ENCODE measurements at places on chromosomes 5 and 9.

- DNase-seq, result no peak
Measured at GRCh38 chr5:146647656-146648199, 131.7 kb upstream of the GPR151 start.

GRCh38 chr5:141945511-141946051, 12.4 kb downstream of the PCDH12 start:
- no peak for DNase-seq

GRCh38 chr5:9354336-9355081, 191.4 kb downstream of the SEMA5A start:
- no peak for DNase-seq

DNA sequence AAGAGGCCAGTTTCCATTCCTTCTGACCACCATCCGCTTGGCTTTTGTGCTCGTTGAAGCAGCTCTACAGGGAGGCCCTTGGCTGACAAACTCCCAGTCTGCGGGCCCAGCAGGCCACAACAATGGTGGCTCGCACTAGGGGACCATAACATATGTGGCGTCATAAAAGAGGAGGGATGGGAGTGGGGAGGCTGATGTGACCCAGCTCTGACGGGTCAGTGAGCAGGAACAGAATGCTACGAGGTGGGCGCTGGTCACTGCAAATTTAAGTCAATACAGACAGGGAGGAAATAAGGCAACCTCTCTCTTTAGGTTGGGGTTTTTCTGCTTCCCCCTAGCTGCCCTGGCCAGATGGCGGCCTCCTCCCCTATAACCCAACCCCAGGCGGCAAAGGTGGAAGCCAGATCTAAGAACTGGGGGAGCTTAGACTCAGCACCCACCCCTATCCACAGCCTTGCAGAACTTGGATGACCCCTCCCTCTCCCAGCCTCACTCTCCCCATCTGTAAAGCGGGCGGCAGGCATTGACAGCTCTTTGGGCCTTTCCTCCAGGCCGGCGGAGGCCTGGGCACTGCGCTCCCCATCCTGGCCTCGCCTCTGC, 778 bp downstream of the FRRS1L start:
- DNase-seq, result no peak

DNA sequence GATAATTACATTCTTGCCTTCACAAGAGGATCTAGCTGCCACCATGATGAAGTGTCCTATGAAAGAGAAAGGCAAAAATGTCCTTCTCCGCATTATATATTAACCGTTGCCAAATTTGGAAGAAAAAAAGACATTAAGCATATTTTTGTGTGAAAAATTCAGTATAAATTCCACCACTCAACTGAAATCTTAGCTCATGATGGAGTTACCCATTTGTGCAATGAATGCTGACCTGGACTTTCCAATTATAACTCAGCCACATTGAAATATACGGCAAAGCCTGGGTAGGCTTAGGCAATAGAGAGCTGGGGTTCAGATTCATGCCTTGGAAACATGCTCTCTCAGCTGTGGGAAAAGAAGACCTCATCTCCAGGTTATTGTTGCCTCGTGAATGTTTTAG, 71.3 kb upstream of the VCAN start:
- no peak for DNase-seq

- no peak for DNase-seq
Measured at GRCh38 chr9:134622896-134623257, 18.7 kb upstream of the COL5A1 start.

DNA sequence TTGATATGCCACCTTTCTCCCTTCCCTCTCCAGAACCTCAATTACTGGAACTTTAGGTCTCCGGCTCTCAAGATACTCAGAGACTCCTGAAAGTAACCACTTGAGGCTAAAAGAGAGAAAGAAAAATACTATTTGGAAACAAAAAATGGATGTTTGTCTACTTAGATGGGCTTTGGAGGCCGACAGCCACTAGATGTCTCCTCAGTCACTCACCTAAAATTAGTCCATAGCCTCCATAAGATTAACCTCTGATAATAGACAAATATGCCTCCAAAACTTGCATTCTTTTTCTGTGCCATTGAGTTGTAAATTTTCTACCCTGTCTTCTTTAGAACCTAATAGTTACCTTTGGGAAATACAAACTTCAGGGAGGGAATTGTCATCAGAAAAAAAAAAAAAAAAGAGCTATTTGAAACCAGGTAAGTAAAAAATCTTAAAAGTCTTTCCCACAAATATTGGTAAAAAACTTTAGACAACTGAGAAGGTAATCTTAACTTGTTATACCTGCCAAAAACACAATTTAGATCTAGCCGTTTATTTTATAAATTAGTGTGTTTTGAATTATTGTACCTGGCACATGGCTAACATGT, 11.2 kb upstream of the PCDH1 start:
- no peak for DNase-seq

DNA sequence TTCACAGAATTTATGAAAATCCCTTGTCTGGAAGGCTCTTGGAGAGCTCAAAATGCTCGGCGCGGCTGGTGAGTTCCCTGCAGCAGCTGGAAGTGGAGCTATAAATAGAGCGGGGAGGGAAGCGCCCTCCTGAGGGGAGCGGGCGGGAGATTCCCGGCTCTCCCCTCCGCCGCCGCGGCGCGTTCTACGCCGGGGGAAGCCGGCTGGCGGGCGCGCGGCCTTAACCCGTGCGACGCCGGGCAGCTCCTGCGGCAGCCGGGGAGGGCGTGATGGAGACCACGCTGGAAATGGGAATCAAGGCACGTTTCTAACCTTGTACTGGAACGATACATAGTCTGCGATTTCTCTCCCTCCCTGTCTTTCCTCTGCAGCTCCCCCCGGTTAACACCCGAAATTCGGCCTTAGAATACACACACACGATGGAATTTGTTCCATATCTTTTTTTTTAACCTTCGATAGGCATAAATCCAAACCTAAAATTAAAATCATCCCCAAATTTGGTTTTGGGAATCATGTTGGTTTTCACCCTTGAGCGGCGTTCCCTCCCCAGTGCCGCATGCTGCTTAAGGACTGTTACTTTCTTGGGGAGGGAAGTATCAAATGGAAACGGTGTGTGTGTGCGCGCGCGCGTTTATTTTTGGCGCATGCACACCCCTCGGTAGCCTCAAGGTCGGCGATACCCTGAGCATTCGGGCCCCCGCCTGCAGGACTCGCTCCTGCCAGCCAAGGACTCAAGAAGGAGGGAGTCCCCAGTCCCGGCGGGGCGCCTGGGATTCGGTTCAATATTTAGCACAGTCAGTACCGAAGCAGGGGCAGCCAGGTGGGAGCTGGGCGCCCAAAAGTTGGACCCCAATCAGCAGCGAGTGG, 306.3 kb upstream of the KCNN2 start:
- DNase-seq, result no peak

- no peak for DNase-seq
Measured at GRCh38 chr9:10062629-10063395, 550.0 kb downstream of the PTPRD start.

DNA sequence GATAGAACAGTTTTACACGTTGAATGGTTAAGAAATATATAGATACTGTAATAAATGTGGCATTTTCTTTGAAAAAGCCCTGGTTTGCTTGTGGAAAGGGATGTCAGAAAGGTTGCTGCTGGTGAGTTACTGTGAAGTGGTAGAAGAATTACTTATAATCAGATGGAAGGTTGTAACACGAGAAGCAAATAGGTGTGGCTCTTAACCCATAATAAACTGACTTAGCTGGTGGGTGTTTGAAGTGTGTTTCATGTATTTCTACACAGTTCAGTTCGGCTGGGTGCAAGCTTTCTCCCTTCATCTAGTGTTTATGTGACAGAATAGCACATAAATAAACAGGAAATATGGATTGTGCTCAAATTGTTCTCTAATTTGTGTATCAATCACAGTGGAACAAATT, 5.5 kb downstream of the CNOT6 start:
- no peak for DNase-seq

DNA sequence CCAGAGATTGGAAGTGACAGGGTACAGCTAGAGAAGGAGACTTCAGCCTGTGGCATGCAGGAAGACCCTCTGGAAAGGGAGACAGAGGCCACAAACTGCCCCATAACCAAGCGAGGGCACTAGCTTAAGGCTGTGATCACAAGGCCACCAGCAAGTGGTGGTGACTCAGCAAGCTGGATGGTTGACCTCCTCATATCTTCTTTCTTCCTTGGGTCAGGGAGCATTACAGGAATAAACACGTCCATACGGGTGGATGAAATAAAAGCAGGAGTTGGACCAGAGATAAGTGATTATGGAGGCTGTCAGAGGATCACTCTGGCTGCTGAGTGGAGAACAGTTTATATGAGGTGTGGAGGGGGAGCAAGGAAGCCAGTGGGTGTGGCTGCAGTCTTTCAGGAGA, 234.6 kb upstream of the TAS2R1 start:
- no peak for DNase-seq

- DNase-seq, result no peak
Measured at GRCh38 chr9:6408320-6408719, 4.7 kb upstream of the UHRF2 start.

DNA sequence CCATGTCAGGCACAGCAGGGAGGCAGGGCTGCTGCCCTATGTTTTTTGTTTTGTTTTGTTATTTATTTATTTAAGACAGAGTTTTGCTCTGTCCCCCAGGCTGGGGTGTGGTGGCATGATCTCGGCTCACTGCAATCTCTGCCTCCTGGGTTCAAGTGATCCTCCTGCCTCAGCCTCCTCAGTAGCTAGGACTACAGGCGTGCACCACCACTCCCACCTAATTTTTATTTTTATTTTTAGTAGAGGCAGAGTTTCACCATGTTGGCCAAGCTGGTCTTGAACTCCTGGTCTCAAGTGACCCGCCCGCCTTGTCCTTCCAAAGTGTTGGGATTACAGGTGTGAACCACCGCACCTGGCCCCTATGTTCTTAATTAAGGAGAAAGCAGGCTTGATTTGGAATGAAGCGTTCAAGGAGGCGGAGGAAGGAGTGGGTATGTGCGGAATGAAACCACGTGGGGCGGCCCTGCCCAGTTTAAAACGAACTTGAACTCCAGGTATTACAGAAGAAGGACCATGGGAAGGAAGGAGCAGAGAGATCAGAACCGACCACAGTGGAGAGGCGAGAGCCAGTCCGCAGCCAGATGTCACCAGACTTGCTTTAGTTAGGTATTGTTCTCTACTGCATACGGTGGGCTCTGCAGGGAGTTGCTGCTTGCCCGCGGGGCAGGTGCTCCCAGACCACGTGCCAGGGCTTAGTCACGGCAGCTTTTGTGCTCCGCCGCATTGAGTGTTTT, 34.9 kb upstream of the EPB41L4B start:
- DNase-seq, result no peak

DNA sequence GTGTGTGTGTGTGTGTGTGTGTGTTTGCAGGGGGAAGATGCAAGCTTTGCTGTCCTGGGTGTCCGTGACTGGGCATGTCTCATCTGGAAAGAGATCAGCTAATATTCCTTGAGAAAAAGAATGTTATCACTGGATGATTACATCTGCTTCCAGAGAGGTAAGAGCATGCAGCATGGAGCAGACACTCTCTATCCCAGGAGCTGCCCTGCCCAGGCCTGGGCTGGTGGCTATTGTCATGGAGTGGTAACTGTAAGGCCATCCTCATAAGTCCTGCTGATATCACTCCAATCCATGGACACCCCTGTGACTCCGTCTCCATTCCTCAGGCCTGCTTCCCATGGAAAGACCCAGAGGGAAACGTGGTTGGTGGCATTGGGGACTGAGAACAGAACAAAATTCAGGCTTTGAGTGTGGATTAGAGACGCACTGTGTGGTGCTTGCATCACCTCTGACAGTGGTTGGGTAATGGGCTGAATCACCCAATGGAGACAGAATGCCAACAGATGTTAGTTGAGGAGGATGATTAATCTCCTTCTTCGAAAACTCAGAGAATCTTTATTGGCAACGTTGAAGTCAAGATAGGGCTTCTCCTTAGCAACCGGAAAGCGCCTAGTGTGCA, 52.0 kb upstream of the KCNIP1 start:
- DNase-seq, result no peak

GRCh38 chr5:137303509-137303908, 195.6 kb downstream of the SPOCK1 start:
- DNase-seq, result no peak

DNA sequence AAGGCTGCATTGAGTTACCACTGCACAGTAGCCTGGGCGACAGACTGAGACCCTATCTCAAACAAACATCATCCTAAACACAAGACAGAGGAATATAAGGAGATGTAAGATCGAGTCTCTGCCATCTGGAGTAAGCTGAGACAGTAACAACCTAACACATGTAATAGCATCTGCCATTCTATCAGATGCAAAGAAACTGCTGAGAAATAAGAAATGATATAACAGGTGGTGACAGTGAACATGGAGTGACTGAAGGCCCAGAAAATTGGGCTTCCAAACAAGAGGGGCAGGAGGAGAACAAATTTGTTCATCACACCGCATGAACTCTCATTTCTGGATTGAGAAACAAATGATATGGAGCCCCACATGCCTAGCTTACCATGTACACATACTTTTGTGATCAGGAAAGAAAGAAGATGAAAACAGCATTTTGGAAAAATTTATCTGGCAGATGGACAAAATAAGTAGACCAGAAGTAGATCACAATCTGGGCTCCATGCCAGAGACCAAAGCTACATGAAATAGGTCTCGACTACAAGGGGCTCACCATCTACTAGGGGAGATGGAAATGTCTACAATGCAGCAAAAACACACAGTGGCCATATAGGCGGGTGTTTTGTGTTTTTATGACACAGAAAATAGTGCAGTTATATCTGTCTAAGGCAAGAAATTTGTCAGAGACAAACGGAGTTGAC, 45.5 kb downstream of the ECPAS start:
- DNase-seq, result no peak

DNA sequence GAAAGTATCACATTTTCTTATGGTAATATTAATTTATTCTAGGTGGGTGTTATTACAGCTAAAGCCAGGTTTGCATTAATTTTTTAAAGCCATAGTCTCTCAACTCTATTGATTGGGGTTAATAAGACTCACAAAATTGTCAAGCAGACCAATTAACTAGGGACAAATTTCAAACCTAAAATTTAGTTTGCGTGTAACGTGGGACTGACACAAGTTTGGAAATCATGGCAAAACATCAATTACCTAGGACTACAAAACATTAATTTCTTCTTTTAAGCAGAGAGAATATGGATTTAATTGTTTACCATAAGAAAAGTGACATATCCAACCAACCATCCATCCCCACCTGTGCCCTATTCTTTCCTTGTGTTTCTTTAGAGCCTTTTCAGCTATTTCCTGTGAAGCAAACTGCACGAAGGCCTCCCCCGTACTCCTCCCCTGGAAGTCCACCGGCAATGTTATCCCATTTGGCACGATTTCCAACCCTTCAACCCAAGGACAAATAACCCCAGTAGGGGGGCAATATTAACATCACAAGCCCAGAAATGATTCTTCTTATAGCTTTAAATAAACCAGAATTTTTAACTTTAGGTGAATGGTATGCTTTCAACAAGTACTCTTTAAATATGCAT, 4.4 kb downstream of the HNRNPH1 start:
- no peak for DNase-seq

DNA sequence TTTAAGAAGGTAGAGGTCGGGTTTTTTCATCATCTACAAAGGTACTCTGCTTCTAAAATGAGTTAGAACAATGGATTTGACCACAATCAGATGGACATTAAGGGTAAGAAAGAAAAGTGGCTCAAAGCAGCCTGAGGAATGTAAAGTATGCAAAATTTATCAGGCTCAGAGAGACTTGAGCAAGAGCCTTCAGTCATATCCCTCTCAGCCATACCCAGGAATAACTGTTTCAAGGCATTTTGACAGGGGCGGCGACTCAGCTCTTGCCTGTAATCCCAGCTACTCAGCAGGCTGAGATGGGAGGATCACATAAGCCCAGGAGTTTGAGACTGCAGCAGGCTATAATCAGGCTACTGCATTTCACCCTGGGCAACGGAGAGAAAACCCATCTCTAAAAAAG, 38.8 kb upstream of the ANXA2R start:
- no peak for DNase-seq

Data from cortex of kidney (tissue), 1 donor.